ENCODE measurements at places on chromosomes 16 and 17. TPM values are rescaled to one million over a fixed set of nuclear protein-coding genes. Genes with fewer than 3 reads are reported as not detected.
A peak's percentile ranks its signal among the peaks of the same experiment; 100 is the strongest.

DNA sequence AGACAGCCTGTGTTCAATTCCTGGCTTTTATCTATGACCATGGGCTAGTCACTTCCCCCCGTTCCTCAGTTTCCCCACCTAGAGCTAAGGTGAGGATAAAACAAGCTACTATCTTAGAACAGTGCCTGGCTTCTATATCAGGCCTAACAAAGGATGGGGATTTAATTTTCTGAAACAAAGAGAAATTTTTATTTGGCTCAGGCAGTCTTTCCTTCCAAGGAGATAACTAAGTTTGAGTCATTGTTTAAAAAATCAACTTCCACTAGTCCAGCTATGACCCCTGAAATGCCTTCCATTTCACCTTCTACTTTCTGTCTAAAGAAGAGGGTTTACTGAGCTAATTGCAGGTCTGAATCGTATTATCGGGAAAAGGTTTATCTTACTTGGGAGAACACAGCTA is 99.0 kb downstream of the CMIP start:
- DNase-seq: no peak

DNA sequence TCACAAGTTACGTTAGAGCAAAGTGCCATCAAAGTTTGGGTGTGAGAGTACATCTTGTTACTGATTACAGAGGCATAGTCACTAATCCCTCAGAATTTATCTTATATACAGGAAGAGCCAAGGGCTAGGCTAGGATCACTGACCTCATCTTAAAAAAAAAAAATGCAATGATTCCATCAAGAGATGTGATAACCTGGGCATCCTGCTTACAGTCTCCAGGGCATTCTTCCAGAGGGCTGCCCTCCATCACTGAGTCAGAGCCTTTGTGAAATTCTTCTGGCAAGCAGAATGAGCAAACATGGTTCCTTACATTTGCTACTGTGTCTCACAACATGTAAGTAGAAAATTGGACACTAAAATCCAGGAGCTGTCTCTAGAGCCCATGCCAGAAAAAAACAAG is 410.6 kb downstream of the ZFHX3 start:
- DNase-seq: peak; percentile 79

DNA sequence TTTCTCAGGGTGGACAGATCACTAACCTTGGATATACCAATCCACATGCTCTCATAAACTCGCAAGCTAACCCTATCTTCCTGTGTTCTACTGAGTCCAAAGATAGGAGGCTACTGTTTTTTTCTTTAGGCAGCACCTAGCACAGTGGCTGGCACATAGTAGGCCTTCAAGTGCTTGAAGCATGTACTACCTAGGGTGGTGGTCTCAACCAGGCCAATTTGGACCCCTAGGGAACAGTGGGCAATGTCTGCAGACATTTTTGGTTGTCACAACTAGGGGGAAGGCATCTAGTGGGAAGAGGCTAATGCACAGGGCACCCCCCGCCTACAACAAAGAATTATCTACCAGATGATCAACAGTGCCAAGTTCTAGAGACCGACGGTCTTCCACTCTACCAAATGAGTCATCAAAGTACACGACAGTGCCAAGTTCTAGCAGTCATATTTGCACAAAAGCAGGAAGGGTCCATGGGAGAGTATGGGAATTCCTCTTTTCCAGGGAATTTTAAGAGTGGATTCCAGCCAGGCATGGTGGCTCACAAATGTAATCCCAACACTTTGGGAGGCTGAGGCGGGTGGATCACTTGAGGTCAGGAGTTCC is 390.3 kb downstream of the SLC39A11 start:
- DNase-seq: peak; percentile 85

DNA sequence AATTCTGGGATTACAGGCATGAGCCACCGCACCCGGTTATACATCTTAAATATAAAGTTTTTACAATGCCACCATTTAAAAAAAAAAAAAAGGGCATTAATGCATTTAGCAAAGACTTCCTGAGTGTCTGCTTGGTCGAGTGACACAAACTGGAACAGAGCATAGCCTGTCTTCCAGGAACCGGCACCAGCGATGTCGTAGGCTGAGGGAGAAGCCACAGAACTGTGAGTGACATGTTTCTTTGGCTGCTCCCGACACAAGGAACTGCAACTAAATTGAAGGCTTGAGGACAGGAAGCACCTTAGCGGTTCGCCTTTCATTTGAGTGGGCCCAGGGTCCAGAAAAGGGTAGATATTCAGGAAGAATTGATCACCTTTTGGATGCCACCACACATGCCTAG is 717.8 kb downstream of the MAF start:
- no peak for DNase-seq

DNA sequence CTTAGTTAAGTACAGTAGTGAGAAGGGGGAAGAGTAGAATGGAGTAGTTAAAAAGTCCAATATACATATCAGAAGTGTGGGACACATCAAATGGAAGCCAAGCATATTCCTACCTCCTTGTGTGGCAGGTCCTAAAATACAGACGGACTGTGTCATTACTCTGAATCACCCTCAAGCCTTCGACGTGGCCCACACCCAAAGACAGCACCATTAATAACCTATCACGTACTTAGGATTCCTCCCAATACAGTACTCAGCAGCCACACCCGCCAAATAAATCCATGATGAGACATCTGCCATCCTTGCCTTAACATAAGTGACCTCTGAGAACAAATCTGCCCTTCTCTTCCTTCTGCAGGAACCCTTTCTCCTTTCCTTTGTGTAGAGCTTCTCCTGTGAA is 38.9 kb downstream of the UBE2G1 start:
- peak; percentile 92 for DNase-seq

The HBA1 gene
- not detected for total RNA-seq

Data from fibroblast of lung (primary cell).